ENCODE measurements at places on chromosomes 6 and 20.

DNA sequence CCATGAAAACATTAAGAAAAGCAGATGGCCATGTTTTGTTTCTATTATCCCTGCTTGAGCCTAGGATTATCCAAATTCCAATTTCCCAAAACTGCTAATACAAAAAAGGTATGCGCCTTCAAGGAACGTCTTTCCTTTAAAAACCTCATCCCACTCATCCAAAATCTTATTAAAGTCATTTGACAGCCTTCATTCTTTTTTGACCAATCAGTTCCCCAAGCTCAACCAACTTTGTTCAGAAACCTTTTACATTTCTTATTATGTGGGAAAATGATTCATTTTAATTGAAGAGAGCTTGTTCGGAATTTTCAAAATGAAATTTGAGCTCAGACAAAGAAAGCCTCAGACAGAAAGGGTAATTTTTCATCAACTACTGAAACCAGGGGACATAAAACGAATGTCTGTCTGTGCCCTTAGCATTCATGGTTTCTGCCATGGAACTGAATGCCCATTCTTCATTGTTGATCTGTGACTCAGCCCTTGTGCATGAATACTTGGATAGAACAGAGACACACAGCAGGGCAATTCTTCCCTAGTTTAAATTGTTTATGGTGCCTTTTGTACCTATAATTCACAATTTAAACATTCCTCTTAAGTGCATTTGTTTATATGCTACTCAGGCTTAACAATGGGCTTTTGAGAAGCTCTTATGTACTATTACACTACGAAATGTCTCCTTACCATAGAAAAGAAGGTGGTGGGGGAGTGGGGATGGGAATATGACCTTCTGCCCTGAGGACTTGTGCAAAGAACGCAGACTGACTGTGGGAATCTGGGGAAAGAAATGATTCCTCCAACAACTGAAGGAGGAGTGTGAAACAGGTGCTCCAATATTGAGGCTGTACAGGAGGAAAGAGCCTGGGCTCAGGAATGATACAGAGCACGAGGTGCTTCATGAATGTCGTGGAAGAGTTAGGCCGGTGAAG, 49.8 kb upstream of the ERVFRD-1 start:
- DNase-seq, result no peak

DNA sequence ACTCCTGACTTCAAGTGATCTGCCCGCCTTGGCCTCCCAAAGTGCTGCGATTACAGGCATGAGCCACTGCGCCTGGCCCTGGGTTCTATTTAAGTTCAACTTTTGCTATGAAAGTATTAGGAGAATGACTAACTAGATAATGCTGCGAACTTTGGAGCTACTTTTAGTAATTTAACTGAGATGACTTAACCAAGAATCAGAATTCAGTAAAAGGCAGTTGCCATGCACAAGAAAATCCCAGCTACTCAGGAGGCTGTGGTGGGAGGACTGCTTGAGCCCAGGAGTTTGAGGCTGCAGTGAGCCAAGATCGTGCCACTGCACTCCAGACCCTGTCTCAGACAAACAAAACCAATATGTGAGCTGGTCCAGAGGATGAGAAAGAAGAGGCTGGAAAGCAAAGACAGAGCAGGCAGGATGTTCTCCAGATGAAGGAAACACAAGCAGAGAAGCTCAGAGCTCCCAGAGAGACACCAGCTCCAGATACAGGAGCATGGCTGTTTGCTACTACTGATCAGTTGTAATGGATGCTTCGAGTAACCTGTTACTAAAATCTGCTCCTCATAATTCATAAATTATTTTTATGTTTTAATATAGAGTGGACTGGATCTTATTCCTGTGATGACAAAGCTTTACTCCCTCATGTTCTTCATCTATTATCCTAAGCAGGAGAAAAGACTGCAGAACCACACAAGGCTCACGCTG, 23.9 kb downstream of the ZNF217 start:
- no peak for DNase-seq

DNA sequence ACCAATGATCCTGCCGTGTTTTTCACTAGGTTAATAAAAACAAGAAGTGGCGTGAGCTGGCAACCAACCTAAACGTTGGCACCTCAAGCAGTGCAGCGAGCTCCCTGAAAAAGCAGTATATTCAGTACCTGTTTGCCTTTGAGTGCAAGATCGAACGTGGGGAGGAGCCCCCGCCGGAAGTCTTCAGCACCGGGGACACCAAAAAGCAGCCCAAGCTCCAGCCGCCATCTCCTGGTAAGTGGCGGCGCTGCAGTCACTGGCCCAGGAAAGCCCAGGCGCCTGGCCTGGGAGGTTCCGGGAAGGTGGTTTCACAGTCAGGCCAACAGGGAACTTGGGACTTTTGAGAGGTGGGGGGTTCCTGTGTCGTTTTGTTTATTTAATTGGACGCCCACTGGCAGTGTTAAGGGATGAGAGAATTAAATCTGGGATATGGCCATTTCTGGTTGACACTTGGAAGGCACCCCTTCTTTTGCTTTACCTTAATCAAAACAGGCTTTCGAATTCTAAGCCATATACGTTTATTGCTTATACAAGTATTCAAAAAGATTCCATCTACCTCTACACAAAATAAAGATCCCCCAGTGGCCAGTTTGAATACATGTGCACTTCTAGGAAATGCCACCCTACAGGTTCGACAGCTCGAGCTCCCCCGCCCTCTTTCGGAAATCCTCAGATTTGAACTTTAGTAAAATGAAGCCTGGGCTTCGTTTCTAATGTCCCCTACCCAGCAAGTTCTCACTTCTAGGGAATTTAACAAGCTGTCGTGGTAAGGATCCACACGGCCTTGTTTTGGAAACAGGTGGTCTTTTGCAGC, 138.9 kb downstream of the TMEM242 start:
- DNase-seq, result peak; percentile 87

GRCh38 chr6:136288566-136289326, 900 bp downstream of the BCLAF1 start:
- peak; percentile 64 for DNase-seq

DNA sequence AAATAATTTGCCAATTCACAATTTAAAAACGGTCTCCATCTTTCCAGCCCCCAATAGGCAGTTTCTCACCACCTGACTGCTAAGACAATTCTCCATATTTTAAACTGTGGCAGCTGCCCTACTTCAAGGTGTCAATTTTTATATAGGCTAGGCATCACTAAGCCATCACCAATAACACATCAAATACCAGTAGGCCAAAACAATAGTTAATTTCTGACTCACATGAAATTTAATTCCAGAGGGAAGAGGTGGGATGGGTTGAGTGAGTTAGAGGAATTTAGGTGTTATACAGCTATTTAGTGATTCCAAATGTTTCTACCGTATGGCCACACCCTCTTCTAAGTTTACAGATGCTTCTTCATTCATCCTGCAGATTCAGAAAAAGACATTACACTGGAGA, 49.9 kb downstream of the GFRAL start:
- no peak for DNase-seq

GRCh38 chr6:154106251-154106650, 67.2 kb downstream of the OPRM1 start:
- DNase-seq, result no peak

DNA sequence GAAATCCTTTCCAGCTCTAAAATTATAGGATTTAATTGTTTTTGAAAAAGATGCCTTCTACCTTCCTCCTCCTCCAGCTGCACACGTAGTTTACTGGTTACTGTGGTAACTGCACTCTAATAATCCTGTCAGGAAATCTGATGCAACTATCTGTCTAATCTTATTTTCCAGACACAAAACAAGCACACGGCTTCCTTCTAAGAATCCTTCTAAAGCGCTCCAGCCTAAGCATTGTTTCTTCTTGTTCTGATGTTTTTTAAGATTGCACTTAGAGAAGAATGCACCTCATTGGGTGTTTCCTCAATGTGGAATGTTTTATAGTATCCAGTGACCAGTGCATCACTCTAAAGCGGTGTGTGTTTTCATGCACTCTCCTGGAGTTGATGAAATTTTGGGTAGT, 63.6 kb downstream of the CARMIL1 start:
- no peak for DNase-seq

GRCh38 chr6:147712841-147713240, 204.4 kb downstream of the SAMD5 start:
- no peak for DNase-seq

GRCh38 chr6:154766288-154766687, 33.1 kb downstream of the SCAF8 start:
- DNase-seq, result no peak

DNA sequence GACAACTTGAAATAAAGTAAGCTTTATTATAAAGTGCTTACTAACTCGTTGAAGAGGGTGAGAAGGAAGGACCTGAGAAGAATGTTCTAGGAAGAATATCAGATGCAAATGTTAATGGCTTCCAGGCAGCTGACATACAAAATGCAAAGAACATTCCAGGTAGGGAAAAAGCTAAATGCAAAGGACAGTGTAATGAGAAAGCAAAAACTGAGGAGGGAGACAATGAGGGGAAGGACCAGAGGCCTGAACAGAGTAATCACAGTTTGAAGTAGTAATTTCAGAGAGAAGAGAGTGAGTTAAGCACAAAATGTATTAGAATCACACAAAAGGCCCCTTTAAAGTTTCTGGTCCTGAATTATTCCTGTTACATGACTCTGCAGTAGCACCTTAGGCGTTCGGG, 81.3 kb downstream of the HMGCLL1 start:
- DNase-seq, result no peak

GRCh38 chr6:125020385-125020784, 58.1 kb downstream of the RNF217 start:
- peak; percentile 18 for DNase-seq

GRCh38 chr6:29399525-29399924, 4.1 kb downstream of the OR12D2 start:
- no peak for DNase-seq

DNA sequence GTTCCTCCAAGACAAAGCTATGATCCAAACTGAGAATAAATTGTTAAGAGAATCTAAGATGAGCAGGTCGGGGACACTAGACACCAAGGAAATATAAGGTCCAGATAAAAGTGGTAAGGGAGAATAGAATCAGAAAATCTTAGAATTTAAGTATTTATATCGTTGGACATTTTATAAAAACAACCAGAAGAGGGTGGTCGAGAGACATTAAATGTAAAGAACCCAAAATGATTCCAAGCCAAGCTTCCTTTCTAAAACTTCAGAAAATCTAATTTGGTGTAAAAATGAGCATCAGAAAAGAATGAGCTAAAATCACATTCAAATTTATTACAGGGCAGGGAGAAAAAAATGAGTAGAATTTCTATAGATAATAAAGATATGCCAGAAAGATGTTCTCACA, 97.8 kb upstream of the OGFRL1 start:
- no peak for DNase-seq

- no peak for DNase-seq
These were observed 105.0 kb downstream of the OLIG3 start for GRCh38 chr6:137389150-137389704.

GRCh38 chr20:11894062-11894461, 23.6 kb upstream of the BTBD3 start:
- DNase-seq, result no peak

DNA sequence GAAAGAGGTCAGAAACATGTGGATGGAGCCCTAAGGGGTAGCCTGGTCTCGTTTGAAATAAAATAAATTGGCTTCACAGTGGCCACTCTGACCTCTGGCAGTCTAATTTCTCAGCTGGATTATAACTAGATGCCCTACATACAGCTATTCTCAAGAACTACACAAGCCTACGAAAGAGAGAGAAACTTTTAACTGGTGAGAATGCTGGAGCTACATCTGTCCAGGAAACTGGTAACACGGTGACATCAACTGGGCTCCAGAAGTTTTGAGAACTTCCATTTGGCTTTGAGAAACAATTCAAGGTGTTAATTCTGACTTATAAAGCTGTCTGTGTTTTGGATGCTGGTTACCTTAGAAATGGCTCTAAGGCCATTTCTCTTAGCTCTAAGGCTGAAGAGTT, 187.3 kb upstream of the TENT5A start:
- no peak for DNase-seq

DNA sequence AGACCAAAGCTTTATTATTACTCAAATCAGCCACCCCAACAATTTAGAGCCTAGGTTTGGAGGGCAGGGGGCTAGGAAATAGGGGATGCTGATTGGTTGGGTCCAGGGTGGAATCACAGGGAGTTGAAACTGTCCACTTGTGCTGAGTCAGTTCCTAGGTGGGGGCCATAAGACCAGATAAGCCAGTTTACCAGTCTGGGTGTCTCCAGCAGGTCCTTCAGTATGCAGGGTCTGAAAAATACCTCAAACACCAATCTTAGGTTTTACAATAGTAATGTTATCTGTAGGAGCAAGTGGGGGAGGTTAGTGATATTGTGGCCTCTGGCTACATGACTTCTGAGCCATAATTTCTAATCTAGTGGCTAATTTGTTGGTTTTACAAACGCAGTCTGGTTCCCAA, 63.2 kb downstream of the UBR2 start:
- no peak for DNase-seq

GRCh38 chr6:151128763-151129370, 110.9 kb upstream of the AKAP12 start:
- DNase-seq, result no peak

DNA sequence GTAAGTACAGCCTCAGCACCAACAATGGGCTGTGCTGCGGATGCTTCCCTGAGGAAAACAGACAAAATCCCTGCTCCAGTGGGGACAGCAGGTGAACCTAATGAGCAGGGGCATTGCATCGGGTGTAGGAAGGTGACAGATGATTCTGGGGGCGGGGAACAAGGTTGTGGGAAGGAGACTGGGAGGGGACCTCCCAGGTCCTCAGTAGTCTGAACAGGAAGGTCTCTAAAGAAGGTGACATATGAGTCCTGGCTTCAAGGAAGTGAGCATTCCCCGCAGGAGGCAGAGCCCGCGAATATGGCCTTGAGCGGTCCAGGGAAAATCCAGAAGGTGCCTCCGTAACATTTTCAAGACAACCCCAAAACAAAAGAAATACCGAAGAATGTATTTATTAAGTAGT, 19.4 kb downstream of the ULBP1 start:
- DNase-seq, result no peak

DNA sequence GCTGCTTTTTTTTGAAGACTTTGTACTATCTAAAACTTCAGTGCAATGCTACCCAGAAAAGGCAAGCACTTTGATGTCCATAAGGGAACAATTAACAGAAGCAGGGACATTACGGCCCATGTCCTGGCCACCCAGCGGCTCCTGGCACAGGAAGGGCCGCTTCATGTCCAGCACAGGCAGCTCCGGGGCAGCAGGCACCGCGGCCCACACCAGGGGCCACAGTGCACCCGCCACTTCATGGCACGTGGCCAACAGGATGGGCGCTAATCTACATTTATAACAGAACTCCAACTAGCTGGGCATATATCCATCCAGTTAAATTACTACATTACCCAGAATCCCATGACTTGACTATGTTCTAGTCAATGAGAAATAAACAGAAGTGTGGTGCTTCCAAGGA, 198.2 kb upstream of the ID4 start:
- DNase-seq, result no peak

GRCh38 chr6:50884364-50884763, 65.7 kb downstream of the TFAP2B start:
- no peak for DNase-seq

DNA sequence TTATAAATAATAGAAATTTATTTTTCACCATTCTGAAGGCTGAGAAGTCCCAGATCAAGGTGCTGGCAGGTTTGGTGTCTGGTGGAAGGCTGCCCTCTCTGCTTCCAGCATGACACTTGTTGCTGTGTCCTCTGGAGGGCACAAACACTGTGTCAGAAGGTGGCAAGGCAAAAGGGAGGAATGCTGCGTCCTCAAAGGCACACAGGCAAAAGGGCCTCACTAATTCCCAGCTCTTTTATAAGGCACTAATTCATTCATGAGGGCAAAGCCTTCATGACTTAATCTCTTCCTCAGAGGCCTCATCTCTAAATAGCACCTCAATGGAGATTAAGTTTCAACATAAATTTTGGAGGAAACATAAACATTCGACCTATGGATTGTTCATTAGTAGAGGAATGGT, 209.5 kb upstream of the SMLR1 start:
- no peak for DNase-seq

GRCh38 chr6:130032758-130033340, 14.5 kb downstream of the L3MBTL3 start:
- DNase-seq, result no peak

All from NCI-H1105 (cell line).